ENCODE measurements at places on chromosomes 6 and 20.

DNA sequence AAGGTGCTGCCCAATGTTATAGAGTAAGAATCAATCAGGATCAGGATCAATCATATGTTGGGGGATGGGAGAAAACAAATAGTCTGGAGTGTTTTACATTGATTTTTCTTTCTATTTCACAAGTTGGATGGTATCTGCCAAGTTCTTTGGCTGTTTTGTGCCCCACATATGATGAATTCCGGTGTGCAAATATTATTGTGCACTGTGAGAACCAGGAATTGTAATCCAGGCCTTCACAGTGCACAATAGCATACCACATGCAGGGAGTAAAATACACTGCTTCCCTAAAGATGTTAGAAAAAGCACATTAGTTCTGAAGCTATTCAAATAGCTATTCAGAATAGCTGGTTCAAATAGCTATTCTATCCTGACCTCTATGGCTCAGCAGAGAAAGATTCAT, 133.7 kb downstream of the LCA5 start:
- DNase-seq: no peak

DNA sequence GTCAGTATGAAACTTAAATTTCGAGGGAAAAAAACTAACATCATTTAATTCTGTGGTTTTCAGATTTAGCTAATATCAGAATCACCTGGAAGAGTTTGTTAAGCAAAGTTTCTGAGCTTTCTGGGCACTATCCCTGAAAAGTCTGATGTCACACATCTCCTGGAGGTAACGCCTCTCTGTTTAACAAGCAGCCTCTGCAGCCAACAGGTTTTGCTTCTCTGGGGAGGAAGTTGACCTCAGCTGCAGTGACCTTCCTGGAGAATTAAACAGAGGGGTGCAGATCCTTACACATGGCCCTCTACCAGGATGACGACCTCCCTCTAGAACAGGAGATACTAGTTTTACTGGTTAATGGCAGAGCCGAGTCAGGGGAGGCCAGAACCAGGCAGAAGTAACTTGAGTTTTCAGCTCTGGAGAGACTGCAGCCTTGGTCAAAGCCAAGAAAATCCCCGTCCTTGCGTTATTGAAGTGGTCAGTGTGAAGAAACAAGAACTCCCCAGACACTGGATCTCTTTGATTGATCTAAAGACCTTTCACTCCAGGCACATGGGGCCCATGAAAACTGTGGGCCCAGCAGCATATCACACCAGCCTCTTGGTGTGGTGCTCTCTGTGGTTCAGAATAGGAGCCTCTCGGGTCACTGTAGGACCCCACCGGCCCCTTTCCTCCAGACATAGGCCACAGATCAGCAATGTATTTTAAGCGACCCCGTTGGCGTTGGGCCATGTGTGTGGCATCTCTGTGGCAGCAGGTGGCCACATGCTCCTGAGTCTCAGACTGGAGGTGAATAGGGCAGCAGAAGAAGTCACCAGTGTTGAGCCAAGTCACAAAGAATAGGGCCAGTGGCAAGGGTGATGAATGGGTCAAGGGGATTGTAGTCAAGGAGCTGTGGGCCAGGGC, 33.4 kb upstream of the CCR6 start:
- DNase-seq: no peak

DNA sequence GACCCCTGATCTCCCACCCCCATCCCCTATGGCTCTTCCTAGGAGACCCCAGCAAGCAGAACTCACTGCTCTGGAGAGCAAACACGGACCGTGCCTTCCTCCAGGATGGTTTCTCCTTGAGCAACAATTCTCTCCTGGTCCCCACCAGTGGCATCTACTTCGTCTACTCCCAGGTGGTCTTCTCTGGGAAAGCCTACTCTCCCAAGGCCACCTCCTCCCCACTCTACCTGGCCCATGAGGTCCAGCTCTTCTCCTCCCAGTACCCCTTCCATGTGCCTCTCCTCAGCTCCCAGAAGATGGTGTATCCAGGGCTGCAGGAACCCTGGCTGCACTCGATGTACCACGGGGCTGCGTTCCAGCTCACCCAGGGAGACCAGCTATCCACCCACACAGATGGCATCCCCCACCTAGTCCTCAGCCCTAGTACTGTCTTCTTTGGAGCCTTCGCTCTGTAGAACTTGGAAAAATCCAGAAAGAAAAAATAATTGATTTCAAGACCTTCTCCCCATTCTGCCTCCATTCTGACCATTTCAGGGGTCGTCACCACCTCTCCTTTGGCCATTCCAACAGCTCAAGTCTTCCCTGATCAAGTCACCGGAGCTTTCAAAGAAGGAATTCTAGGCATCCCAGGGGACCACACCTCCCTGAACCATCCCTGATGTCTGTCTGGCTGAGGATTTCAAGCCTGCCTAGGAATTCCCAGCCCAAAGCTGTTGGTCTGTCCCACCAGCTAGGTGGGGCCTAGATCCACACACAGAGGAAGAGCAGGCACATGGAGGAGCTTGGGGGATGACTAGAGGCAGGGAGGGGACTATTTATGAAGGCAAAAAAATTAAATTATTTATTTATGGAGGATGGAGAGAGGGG, 1.4 kb downstream of the LTA start:
- no peak for DNase-seq

- no peak for DNase-seq
These were observed 136.1 kb upstream of the FAM83B start for GRCh38 chr6:54710456-54710855.

- no peak for DNase-seq
These were observed 7.1 kb upstream of the GFRAL start for GRCh38 chr6:55319961-55320695.

DNA sequence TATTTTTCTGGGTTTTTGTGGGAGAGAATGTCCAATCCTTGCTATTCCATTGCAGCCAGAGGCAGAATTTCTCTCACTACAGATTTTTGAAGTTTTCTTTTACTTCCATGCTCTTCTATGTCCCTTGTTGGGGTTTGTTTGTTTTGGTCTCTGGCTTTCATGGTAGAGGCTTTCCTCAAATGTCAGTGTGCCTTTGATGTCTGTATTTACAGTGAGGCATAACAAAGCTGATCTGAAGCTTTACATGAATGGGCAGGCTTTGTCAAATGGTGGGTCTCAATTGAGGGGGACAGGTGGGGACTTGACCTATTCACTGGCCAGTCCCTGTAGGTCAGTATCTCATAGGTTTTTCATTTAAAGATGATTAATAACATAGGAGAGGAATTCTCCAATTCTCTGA, 8.6 kb upstream of the CARMIL1 start:
- DNase-seq: no peak

DNA sequence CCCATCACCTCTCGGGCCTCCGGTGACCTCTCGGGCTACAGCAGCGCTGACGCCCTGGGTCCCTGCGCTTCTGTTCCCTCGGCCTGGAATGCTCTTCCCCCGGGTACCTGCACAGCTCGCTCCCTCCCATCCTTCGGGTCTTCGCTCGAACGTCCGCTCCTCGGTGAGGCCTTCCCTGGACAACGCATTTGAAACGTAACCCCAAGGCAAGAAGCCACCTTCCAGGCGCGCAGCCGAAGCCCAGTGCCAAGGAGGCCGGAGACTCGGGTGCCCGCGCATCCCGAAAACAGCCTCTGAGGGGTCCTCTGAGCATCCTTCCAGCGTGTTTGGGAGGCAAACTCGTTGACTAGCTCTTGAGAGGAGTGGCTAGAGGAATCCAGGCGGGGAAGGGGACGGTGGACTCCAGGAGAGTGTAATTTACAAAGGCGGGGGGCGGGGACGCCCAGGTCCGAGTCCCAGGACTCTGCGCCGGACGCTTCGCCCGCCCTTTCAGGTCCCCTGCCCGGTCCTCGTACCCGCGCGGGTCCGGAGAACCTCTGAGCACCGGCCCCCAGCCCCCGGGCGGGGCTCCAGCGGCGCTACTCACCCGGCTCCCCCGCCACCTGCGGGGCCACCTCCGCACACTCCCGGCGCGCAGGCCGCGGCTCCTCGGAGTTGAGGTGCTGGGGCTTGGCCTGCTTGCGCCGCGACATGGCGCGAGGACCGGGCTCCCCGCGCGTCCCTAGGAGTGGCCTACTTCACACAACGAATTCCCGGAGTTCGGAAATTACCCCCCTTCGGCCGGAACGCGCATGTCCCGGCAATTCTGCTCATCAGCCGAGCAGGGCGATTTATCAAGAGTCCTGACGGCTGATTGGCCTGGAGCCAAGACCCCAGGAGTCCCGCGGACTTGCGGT, 86.8 kb downstream of the ZFP64 start:
- DNase-seq: peak; percentile 14

- no peak for DNase-seq
These were observed 20.3 kb upstream of the KCNK16 start for GRCh38 chr6:39342692-39343395.

- peak; percentile 64 for DNase-seq
These were observed 33.0 kb downstream of the HNF4A start for GRCh38 chr20:44388466-44389023.

Measured in stimulated activated naive CD8-positive, alpha-beta T cell treated with anti-CD3 and anti-CD28 coated beads, Interleukin-15, amount 100 ng/mL, for 72 hours (primary cell).